ENCODE measurements at places on chromosomes 2 and 18.

GRCh38 chr2:85635011-85635410 lies 19.0 kb downstream of the USP39 start:
- DNase-seq = no peak

GRCh38 chr18:3612315-3612714 lies 162.3 kb downstream of the TGIF1 start:
- no peak for DNase-seq

DNA sequence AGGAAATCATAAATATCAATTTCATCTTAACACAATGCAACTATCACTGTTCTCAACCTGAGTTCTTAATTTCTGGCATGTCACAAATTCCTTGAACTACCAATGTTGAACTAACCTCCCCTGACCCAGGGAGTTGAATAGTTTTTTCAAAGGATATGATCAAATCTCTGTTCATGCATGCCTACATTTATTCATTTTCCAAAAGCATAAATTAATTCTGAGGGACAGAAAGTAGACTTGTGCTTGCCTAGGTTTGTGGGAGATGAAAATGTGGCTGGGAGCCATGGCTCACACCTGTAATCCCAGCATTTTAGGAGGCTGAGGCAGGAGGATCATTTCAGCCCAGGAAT lies 175.7 kb downstream of the TGIF1 start:
- no peak for DNase-seq

- no peak for DNase-seq
These were observed 349.7 kb downstream of the SATB2 start for GRCh38 chr2:199108056-199108455.

GRCh38 chr2:70835643-70836042 lies at the start of gene CD207:
TSS of gene CD207 (minus strand) at chr2:70835816. CDS start at chr2:70835776, 40 bp downstream.
- no peak for DNase-seq

- no peak for DNase-seq
These were observed 95.9 kb downstream of the DGKD start for GRCh38 chr2:233449921-233450863.

GRCh38 chr2:226581661-226582060 lies 218.0 kb downstream of the IRS1 start:
- no peak for DNase-seq

DNA sequence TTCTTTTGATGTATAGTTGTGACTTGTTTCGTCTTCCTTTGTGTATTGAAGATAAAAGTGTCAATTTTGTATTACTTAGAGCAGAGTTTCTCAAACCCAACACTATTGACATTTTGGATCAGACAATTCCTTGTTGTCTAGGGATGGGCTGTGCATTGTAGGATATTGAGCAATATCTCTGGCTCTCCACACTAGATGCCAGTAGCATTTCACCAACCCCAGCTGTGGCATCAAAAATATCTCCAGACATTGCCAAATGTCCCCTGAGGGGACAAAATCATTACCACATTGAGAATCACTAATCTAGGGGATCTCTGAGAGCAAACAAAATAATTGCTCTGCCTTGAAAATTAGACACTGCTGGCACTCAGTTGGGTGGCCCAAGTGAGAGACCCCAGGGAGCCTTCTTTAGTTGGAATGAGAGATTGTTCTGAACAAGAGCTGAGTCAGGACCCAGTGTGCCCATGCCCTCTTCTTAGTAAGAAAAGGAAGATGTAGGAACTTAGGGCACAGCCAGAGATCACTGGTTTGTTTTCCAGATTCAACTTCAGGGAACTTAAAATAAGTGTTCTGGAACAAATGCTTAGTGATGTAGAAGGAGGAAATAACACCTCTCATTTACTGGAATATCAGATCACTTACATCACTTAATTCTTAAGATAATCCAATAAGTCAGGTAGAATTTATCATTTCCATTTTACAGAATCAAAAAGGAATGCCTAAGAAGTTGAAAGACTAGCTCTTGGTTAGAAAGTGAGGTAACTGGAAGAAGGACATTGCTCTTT lies 466.6 kb upstream of the TNP1 start:
- DNase-seq = no peak

DNA sequence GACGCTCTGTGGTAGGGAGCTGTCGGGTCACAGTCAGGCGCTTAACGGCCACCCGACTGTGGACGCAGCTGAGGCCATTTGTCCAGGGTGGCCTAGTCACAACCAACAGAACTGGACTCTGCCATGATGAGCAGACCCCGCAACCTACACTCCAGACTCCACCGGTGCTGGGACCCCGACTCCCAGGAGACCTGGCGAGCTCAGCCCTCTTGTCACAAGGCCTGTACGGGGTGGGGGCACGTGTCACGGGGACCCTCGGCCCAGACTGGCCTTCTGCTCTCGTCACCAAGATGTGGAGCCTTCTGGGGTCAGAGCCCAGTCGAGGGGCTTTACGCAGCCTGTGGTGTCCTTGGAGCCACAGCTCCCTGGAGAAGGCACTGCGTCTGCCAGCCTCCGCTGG lies 22.5 kb downstream of the NFATC1 start:
- DNase-seq = no peak

DNA sequence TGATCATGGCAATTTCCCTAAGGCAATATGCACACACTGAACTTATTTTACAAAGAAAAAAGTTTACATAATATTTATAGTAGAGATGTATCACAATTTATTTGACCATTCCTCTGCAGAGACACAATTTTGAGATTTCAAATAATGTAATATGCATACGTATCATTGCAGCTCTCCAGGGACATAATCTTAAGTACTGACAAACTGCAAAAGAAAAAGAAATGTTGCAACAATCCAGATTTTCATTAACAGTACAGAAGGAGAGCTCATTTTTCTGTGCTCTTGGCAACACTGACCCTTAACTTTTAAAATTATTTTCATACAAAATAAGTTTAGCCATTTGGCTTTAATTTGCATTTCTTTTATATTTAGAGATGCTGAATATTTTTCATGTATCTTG lies 710.2 kb upstream of the SLC39A10 start:
- no peak for DNase-seq

- peak; percentile 87 for DNase-seq
These were observed 117.4 kb upstream of the ITGB6 start for GRCh38 chr2:160317181-160318099.

- peak; percentile 53 for DNase-seq
These were observed 147.3 kb upstream of the DLX2 start for GRCh38 chr2:172249986-172250385.

DNA sequence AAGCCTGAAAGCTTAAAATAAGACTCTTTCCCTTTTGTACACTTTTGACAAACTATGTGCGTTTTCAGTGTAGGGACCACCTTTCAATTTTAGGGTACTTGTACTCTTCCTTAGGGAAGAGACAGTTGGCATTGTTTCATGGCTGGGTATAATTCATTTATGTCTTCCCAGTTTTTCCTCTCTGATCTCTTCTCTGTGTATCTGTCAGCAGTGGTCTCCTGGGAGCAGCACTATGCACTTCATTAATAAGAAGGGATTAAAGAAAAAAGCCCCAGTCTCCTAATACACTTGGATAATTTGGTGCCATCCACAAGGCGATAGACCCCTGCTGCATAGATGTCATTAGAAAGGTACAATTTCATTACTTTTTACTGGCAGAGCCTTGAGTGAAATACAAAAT lies 12.1 kb downstream of the AQP4 start:
- DNase-seq = no peak
